ENCODE measurements at places on chromosomes 16 and 17.

DNA sequence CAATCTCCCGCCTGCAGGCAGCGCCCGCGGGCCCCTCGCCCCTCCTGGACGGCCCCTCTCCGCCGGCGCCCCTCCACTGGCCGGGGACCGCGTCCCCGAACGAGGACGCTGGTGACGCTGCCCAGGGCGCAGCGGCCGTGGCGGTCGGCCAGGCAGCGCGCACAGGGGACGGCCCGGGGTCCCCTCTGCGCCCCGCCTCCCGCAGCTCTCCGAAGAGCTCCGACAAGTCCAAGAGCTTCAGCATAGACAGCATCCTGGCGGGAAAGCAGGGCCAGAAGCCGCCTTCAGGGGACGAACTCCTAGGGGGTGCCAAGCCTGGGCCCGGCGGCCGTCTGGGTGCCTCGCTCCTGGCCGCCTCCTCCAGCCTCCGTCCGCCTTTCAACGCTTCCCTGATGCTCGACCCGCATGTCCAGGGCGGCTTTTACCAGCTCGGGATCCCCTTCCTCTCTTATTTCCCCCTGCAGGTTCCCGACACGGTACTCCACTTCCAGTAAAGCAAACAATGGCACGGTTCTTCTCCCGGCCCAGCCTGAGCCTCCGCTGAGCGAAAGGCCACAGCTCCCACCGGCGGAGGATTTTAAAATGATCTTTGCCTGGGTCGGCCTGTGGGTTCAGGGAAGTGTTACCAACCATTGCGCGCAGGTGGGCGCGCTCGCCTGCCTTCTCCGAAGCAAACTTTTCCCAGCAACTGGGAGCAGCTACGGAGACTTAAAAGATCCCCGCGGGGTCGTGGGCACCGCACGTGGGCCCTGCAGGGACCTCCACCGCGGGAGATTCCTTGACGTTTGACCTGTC is 1.1 kb downstream of the FOXL1 start:
- DNase-seq = no peak

GRCh38 chr16:60077861-60078260 is 1343.7 kb upstream of the GOT2 start:
- no peak for DNase-seq

DNA sequence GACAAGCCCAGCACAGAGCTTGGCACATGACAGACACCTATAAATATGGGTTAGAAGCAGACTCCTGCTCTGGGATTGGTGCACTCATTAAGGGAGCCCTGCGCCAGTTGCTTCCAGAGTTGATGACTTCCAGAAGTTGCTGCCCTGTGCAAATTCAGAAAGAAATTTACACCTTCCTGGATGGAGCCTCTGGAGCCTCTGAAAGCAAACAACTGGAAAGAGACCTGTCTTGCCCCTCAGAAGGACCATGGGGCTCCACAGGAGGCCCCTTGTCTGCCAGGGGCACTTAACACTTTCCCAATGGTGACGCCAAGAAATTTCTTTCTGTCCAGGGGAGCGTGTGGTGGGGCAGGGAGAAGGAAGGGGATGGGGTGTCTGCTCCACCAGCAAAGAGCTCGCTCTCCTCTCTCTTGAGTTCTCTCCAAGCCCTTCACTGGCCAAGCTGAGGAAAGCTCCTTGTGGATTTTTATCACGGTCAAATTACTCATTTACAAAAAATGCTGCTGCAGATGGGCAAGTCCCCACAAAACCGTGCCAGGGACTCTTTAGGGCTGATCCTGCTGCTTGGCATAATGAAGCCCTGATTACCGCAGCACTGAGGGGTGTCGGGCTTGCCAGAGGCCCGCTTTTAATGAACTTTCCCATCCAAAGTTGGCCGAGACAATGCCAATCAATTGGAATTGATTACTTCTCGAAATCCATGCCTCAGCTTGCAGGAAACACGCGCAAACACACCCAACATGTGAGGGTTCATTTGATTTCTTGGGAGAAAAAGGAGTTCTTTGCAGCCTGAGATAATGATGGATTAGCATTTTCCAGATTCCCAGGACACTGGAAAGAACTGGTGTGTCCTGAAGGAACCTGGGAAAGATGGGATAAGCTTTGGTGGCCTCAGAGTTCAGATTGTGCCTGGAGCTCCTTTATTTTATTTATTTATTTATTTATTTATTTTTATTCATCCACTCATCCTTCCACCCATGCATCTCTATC is 583.6 kb upstream of the CDH5 start:
- DNase-seq = no peak

- DNase-seq = no peak
These were observed 43.7 kb upstream of the NFAT5 start for GRCh38 chr16:69522041-69522578.

DNA sequence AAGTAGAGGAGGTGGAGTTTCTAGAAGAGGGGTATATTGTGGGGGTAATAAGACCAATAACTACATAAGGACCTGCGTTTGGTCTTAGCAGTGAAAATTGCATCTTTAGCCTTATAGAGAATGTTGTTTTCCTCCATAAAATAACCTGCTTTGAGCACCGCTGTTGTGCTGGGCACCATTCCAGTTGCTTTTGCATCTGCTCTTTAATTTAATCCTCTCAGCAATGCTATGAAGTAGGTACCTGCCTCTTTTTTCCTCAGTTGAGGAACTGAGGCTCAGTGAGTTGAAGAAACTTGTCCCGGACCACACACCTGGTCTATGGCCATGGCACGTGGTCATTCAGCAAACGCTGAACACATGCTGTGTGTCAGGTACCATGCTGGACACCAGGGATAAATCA is 238.1 kb downstream of the MSI2 start:
- DNase-seq = no peak

DNA sequence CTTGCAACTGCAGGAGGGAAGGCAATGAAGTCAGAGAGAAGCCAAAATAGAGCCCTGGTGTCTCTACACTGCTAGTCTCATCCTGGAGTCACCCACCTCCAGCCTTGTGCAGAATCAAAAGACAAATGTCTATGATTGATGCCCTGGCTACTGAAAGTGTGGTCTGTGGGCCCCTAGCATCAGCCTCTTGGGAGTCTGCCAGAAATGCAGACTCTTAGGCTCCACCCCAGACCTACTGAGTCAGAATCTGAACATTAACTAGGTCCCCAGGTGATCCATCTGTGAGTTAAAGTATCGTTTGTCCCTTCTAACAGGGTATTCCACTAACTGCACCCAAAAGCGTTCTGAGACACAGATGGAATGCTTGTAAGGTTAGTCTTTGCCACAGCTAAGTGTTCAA is 21.2 kb downstream of the EARS2 start:
- no peak for DNase-seq

- no peak for DNase-seq
These were observed 76.6 kb downstream of the PLCG2 start for GRCh38 chr16:81855552-81856153.

GRCh38 chr17:1150863-1151600 is 28.7 kb downstream of the ABR start:
- no peak for DNase-seq

GRCh38 chr17:48577946-48578615 is at the start of gene HOXB4:
Gene HOXB4 (minus strand): TSS chr17:48578350. CDS start chr17:48578319, 31 bp downstream.
- peak; percentile 76 for DNase-seq

GRCh38 chr17:82314727-82315605 is 2.4 kb downstream of the CD7 start:
- DNase-seq = no peak

- DNase-seq = no peak
These were observed 312.7 kb upstream of the KCNJ16 start for GRCh38 chr17:69762359-69762758.

DNA sequence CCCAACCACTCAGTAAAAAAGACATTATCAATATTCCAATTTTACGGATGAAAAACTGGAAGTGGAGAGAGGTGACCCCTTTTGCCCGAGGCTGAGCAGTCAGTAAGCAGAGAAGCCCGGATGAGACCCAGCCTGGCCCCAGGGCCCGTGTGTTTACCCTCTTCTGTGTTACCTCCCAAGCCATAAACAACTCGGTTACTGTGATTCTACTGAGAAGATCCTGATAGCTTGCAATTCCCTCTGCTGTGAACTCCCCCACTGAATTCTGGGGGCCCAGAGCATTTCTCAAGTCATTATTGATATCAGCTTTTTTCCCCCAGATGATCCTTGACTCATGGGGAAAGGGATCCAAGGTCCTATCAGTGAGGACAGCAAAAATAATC is 482.6 kb upstream of the ERCC4 start:
- peak; percentile 49 for DNase-seq

GRCh38 chr16:65037556-65037955 is 84.3 kb downstream of the CDH11 start:
- no peak for DNase-seq

DNA sequence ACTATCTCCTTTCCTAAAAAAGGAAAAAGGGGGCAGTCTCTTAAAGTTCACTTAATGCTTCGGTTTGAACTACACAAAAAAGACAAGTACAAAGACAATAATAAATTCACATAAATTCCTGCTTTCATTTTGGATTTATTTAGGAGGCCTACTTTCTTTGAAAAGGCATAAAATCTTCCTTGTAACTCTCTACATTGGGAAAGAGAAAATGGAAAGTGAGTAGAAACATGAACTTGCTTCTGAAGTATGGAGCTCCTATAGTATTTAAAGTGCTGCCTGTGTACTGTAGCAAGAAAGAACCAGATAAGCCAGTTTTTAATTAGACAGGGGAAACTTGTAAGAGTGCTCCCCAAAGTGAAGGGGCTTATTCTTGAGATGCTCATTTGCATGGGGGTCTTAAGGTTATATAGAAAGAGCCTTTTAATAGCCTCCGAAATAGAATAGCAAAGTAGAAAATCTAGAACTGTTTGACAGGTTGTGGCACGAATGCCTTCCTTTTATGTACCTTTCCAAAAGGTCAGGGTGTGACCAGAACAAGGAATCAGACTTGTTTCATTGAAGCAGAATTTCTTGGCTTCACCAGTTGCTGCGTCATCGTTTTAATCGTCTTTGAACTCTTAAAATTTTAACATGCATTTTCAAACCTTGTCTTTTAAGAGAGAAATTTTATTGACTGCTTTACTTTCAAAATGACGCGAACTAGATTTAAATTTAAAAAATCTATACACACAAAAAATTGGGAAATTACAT is 12.9 kb downstream of the GAN start:
- DNase-seq = no peak

DNA sequence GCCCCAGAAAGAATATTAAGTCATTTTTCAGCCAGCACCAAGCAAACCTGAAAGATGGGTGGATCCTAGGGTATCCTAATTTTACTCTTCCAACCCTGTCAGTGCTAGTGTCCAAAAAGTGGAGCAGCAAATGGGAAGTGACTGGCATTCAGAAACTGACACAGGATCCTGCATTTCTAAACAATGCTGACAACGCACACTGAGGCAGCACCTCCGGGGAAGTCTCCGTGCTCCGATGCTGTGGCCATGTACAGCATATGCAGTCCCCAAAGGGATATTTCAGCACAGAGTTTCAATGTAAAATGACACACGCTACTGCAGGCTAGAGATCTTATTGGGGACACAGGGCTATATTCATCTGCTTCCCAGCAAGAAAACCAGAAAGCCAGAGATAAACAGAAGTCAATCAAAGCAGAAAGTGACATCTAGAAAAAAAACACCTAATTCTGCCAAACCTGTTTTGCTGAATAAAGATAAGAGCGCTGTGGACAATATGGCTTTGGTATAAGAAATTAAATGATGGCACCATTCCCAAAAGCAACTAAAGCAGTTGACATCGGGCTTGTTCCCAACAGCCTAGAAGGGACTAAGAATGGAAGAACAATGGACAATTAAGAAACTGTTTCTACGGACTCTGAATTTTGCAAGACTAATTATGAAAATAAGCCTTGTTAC is 17.3 kb downstream of the XYLT1 start:
- no peak for DNase-seq

GRCh38 chr16:65583498-65583897 is 461.6 kb upstream of the CDH11 start:
- DNase-seq = no peak

DNA sequence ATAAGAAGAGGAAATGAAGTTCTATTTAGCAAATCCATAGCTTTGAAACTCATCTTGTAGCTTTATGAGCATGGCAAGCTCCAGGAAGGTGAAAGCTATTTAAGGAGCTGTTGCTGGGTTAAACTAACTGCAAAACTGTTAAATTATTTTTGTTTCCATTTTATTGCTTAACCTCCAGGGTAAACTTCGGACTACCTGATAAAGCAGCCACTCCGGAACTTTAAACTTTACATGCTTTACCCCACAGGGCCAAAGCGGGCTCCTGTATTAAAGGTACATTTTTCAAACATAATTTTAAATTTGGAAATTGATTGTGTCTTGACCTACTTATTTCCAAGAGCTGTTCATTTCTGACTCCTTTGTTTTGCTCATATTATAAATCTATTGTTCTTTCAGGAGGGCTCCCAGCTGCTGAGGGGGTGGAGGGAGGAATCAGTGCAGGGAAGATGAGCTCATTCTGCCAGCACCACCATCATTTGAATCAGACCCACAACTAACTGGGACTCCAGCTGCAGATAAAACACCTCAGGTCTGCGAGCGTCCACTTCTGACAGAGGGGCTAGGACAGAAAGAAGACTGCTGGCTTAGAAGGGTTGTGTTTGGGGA is 157.9 kb downstream of the IRX3 start:
- DNase-seq = no peak

DNA sequence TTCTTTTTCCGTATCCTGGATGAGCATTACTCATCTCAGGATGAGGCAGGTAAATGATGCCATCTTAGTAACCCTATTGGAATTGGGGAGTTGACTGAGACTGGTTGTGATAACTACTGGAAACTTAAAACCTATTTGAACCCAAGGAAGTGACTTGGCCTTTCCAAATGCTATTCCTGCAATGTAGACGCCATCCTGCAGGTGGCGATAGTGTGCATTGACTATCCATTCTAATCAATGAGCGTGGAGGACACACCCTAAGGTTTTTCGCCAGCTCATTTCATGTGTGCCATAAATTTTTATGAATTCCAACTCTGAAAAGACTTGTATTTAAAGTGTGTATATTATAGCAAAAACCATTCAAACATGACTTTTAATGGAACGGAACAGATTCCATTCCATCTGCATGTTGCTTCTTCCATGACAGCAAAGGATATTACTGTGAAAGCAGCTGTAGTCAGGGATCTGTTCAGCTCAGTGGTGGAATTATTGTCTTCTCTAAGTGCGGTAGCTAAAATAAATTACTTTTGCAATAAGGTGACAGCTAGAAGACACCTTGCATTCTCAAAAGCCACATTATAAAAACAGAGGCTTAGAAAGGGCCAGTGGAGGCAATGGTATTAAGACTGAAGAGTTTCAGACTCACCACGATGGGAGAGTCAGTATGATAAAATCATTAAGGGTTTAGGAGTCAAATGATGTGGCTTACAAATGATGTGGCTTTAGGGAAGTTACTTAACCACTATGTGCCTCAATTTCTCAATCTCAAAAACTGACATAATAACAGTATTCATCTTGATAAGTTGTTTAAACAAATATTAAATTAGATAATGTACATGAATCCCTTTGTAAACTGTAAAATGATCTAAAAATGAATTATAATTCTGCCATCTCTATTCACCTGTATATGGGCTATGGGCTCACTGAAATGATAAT is 55.5 kb downstream of the SYT17 start:
- DNase-seq = peak; percentile 33

DNA sequence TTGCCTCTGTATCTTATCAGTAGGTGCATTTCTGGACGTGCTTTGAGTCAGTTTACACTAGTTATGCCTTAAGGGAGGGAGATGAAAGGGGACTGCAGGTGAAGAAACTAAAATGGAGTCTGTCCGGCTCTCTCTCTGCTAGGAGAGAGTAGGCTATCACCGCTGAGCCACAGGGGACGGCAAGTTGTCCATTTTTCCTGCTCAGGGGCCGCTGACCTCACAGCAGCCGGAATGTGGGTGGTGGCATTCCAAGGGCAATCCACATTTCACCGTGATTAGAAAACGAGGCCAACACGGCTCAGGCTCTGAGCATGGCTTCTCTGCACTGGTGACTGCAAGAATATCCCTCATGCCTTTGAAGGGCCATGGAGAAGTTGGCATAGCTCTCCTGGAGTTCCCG is 19.0 kb upstream of the KLHDC4 start:
- DNase-seq = no peak

GRCh38 chr17:7141824-7142223 is 27.2 kb upstream of the ASGR2 start:
- peak; percentile 57 for DNase-seq
